SK-N-MC (cell line): ENCODE measurements at places on chromosomes 1 and 21.

- DNase-seq: no peak
Observed at GRCh38 chr1:19262047-19262446, 10.4 kb downstream of the MRTO4 start.

- DNase-seq: no peak
Observed at GRCh38 chr1:197915862-197916499, 1.2 kb upstream of the LHX9 start.

DNA sequence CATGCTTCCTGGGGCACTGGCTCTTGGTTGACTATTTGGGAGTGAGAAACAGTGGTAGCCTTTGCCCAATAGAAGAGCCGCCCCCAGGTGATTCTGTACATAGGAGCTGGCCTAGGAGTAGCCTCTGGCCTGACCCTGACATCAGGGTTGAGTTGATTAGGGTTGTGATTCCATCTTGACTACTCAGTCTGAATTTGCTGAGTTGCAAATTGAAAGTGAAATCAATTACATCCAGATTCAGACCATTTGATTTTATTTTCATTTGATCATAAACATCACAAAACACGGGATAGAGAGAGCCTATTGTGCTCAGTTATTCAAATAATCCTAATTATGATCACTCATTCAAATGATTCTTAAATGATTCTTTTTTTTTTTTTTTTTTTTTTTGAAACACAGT is 253.2 kb downstream of the KIF26B start:
- DNase-seq: no peak

- DNase-seq: no peak
Observed at GRCh38 chr21:25862596-25862995, 127.8 kb downstream of the GABPA start.

GRCh38 chr1:51629918-51630317 is 13.0 kb downstream of the OSBPL9 start:
- DNase-seq: no peak

DNA sequence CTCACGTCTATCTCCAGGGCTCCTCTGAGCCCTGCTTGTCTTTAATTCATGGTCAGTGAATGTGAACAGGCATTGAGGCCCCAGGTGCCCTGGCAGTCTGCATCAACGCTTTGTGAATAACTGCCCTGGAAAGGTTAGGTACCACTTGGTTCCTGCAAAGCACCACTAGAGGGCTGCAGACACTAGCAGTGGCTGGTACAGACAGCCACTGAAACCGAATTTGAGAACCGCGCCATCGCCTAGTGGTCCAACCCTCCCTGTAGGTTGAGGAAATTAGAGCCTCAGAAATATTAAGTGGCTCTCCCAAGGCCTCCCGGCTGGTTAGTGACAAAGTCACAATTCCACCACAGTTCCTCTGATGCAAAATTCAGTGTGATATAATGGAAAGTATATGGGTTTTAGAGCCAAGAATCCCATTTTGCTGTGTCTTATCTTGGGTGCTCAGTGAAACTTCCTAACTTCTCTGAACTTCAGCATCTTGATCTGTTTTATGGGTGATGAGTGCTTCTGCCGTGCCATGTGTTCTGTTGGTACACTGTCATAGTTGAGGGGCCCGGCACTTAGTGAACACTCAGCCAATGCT is 46.2 kb upstream of the BCL9 start:
- no peak for DNase-seq

DNA sequence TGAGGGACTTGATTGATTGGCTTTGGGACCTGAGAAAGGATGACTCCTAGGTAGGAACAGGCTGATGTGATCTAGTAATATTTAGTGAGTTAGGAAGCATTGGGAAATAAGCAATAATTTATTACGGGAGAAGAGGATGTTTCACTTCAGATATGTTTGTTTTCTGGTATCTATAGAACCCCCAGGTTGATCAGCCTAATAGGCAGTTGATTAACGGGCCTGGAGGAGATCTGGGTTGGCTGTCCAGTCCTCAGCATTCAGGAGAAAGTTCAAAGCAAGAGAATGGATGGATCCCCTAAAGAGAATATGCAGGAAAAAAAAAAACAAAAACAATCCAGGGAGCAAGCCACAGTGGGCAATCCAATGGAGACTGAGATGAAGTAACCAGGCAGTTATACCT is 48.2 kb upstream of the AKT3 start:
- DNase-seq: no peak

DNA sequence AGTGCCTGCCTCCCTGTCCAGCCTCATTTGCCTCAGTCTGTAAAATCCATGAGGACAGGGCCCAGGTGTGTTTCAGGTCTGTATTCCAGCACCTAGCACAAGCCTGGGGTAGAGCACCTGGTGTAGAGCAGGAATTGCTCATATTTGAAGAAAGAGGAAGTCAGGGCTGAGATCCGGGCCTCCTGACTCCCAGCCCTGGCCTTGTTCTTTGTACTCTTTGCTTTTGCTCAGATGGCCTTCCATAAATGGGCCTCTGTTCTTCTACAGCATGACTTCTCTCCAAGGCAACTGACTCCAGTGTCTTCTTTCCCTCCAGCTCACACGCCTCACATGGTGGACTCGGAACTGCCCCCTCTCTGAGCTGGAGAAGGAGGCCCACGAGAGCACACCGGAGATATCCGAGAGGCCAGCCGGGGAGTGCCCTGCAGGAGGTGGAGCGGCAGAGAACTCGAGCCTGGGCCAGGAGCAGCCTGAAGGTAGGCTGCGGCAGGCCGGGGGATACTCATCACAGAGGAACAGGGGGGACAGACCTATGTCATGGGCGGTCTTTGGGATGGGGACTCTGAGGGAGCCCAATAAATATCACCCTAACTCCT is 19.7 kb downstream of the SLC5A9 start:
- no peak for DNase-seq

- DNase-seq: no peak
Observed at GRCh38 chr1:219189021-219189824, 15.5 kb downstream of the LYPLAL1 start.

- no peak for DNase-seq
Observed at GRCh38 chr1:25664357-25665199, 48.0 kb downstream of the MAN1C1 start.

DNA sequence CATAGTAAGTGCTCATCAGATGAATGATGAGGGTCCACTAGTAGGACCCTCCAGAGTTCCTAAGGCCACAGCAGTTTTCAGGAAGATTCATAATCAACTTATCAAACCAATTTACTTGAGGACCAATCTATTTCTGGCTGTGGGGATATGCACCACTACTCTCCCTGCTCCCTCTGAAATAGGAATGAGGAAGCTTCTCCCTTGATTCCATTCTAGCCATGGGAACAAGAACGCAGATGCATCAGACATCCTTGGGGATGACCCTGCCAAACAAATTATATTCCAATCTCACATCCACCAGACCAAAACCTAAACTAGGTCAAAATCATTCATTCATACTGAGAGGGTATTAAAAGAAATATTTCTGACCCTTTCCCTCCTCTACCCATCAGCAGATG is 31.5 kb downstream of the JAK1 start:
- no peak for DNase-seq

- DNase-seq: no peak
Observed at GRCh38 chr1:246417813-246418564, 89.1 kb downstream of the SMYD3 start.

DNA sequence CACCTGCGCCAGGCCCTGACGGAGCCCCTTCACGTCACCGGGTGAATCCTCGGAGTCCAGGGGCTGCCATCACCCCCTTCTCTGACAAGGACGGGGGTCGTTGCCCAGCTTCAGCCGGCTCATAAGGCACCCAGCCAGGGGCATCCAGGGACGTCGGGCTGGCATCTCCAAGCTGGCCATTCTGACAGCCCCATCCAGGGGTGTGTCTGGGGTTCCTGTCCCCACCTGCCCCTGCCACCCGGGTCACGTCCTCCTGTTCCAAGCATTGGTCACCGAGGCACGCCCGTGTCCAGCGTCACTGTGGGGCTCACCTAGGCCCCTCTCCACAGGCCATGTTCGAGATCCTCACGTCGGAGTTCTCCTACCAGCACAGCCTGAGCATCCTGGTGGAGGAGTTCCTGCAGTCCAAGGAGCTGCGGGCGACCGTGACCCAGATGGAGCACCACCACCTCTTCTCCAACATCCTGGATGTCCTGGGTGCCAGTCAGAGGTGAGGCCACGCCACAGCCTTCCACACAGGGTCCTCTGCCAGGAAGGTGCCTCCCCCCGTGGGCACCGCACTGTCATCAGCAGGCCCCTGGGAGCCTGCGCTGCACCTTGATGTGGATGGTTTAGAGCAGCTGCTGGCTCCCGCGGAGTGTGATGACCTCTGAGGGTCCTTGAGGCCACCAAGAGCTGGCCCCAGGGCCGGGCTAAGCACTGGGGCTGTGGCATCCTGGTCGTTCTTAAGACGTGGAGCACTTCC is 14.8 kb downstream of the ARHGEF16 start:
- no peak for DNase-seq

GRCh38 chr1:26788836-26789611 is 1.3 kb downstream of the PIGV start:
- DNase-seq: peak; percentile 62

GRCh38 chr1:18541046-18541795 is 60.5 kb downstream of the KLHDC7A start:
- no peak for DNase-seq

GRCh38 chr1:33908324-33908956 is 44.6 kb downstream of the HMGB4 start:
- no peak for DNase-seq

DNA sequence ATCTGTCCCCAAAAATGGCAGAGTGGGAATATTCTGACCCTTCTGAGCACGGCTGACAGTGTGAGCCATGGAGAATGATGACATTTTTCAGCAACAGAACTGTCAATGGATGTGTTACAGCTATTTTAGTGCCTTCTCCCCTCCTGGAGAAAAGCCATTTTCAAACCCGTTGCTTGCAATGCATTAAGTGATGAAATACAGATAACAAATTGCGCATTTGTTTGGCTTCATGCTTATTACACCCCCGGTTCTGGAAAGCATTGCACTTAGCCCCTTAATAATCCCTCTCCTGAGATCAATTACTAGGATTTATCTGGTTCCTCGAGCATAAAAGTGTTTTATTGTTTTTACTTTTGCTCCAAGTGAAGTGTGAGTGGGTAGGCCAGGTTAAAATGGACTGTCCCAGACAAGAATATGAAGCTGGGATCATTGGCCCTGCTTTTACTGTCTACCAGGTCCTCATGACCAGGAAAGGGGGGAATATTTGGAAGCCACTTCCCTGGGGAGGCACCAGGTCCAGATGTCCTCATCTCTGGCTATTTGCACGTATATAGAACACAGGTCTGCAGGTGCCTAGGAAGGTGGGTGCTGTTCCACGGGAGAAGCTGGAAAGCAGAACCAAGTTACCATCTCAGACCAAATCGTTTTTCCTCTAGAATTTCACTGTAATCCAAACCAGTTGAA is 37.5 kb upstream of the HHAT start:
- DNase-seq: no peak
